Nephron progenitor cell (in vitro differentiated cells): ENCODE measurements at places on chromosomes 12 and 14.
A peak's percentile ranks its signal among the peaks of the same experiment; 100 is the strongest.

- H3K4me1 ChIP-seq, result peaks cover 33% of the 10 kb centered on the region
- H3K4me3 ChIP-seq, result peak overlapping the region; percentile 90
- H3K36me3 ChIP-seq, result peaks cover 30% of the 10 kb centered on the region
- H3K27ac ChIP-seq, result peak overlapping the region; percentile 68
These were observed 982 bp downstream of the BCL7A start for GRCh38 chr12:122022393-122023338.

DNA sequence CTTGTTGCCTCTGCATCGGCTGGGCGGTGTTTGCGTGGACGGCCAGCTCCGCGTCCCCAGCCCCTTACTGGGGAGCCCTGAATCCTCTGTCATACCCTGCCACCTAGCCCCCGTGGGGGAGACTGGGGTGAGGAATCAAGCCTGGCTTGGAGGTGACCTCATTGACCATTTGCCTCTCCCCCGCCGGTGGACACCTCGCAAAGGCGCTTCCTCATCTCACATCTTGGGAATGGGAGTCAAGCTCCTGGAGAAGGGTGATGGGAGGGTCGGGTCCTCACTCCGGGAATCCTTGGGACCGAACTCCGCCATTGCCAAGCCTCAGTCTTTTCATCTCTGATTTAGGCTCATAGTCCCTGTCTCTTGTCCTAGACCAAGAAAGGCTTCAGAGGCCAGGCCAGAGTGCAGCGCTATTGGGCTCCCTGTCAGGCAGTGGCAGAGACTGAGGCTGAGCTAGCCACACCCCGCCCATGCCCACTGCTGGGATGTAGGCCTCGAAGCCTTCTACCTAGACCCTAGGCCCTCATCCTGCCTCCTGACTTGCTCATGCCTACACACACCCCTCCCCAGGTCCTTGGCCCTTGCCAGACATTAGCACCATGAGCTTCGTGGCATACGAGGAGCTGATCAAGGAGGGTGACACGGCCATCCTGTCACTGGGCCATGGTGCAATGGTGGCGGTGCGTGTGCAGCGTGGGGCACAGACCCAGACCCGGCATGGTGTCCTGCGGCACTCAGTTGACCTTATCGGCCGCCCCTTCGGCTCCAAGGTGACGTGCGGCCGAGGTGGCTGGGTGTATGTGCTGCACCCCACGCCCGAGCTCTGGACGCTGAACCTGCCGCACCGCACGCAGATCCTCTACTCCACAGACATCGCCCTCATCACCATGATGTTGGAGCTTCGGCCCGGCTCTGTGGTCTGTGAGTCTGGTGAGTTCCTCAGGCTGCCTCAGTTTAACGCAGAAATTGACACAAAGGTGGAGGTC, 678 bp downstream of the TRMT61A start:
- no peak for DNase-seq
- no peaks in the 10 kb centered on the region for H3K27me3 ChIP-seq
- peaks cover 55% of the 10 kb centered on the region for H3K4me1 ChIP-seq
- H3K27ac ChIP-seq, result peak overlapping the region; percentile 59

DNA sequence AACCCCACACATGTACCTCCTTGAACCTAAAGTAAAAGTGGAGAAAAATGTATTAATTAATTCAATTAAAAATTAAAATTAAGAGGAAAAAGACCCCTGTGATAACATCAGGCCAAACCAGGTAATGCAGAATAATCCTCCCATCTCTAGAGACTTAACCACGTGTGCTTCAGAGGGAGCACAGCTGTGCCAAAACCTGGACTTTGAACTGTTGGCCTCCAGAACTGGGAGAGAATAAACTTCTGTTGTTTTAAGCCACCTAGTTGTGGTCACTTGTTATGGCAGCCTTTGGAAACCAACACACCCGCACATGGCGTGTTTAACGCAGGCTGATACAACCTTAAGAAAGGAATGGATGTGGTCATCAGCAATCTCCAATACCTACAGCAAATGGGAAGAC, 23.8 kb downstream of the OAS2 start:
- H3K27ac ChIP-seq, result no peak overlapping the region
- no peak overlapping the region for H3K4me3 ChIP-seq
- no peak for DNase-seq
- peaks cover 43% of the 10 kb centered on the region for H3K27me3 ChIP-seq
- no peaks in the 10 kb centered on the region for H3K4me1 ChIP-seq

DNA sequence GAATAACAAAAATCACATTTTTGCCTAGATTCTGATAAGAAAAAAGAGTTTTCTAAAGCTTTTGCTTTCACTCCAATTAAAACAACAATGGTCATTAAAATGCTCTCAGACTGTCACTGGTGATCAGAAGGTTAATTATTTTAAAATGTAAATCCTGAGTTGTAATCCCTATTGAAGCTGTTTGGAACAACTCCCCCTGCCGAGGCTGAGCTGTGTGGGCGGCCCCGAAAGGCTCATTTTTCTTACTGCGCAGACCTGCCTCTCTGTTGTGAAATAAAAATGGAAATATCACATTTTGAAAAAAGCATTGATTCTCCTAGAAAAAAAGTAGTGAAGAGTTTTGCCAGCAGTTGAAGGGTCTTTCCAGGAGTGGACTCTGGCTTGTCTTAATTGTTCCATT, 174.8 kb upstream of the CDKN3 start:
- no peak for DNase-seq
- peaks cover 92% of the 10 kb centered on the region for H3K4me1 ChIP-seq
- H3K36me3 ChIP-seq, result peaks cover under 1% of the 10 kb centered on the region
- peak overlapping the region; percentile 82 for H3K4me3 ChIP-seq

GRCh38 chr14:106459971-106460730, 933.8 kb downstream of the TMEM121 start:
- no peaks in the 10 kb centered on the region for H3K4me1 ChIP-seq
- H3K36me3 ChIP-seq, result no peaks in the 10 kb centered on the region
- H3K27me3 ChIP-seq, result no peaks in the 10 kb centered on the region
- no peak overlapping the region for H3K27ac ChIP-seq

GRCh38 chr12:91382081-91382543, 199.5 kb upstream of the DCN start:
- no peaks in the 10 kb centered on the region for H3K36me3 ChIP-seq
- peak; percentile 91 for DNase-seq
- peak overlapping the region; percentile 96 for H3K4me3 ChIP-seq
- peak overlapping the region; percentile 99 for H3K27ac ChIP-seq

DNA sequence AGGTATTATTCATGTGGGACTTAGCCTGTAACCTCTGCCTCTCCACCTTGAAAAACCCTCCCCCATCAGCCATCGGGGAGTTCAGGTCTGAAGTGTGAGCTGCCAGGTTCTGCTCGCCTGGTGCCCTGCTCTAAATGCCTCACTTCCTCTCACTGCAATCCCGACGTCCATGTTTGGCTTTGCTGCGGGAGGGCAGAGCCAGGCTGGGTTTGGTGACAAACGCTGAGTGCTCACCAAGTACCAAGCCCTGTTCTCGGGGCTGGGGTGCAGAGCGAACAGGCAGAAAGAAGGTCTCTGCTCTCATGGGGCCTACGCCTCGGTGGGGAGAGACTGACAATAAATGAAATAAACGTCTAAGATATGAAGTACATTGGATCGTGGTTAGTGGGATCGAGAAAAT, 2.1 kb upstream of the ADGRD1 start:
- no peak for DNase-seq
- peak overlapping the region; percentile 46 for H3K4me3 ChIP-seq
- no peaks in the 10 kb centered on the region for H3K27me3 ChIP-seq
- peaks cover 63% of the 10 kb centered on the region for H3K4me1 ChIP-seq
- H3K36me3 ChIP-seq, result no peaks in the 10 kb centered on the region

GRCh38 chr12:46214668-46215436, 54.0 kb downstream of the SLC38A1 start:
- DNase-seq, result no peak
- no peak overlapping the region for H3K27ac ChIP-seq
- H3K36me3 ChIP-seq, result peaks cover 75% of the 10 kb centered on the region
- H3K27me3 ChIP-seq, result no peaks in the 10 kb centered on the region
- H3K4me1 ChIP-seq, result peaks cover 4% of the 10 kb centered on the region

DNA sequence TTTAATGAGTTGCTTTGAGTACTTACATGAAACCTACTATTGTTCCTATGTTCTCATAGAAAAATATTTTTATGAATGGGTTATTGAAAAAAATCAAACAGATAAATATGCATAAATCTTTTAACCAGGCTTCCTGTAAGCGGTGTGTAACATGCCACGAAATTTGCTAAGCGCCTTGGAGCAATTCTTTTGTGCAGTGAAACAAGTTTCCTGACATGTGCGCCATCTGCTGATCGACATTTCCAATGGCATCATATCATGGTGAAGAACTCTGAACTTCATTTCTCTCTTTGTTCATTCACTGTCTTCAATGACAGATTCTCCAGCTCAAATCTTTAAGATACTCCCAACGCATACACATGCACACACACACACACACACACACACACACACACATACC, 145.6 kb upstream of the NAV3 start:
- H3K4me3 ChIP-seq, result no peak overlapping the region
- no peaks in the 10 kb centered on the region for H3K36me3 ChIP-seq
- peaks cover 3% of the 10 kb centered on the region for H3K27me3 ChIP-seq
- peak; percentile 61 for DNase-seq

GRCh38 chr14:100035700-100036099, 29.5 kb upstream of the EVL start:
- no peaks in the 10 kb centered on the region for H3K27me3 ChIP-seq
- peaks cover 11% of the 10 kb centered on the region for H3K36me3 ChIP-seq
- H3K4me1 ChIP-seq, result peaks cover 55% of the 10 kb centered on the region
- DNase-seq, result no peak

GRCh38 chr14:50823051-50823761, 7.8 kb downstream of the NIN start:
- peaks cover 34% of the 10 kb centered on the region for H3K36me3 ChIP-seq
- peak overlapping the region; percentile 31 for H3K4me3 ChIP-seq
- H3K27me3 ChIP-seq, result peaks cover 3% of the 10 kb centered on the region

DNA sequence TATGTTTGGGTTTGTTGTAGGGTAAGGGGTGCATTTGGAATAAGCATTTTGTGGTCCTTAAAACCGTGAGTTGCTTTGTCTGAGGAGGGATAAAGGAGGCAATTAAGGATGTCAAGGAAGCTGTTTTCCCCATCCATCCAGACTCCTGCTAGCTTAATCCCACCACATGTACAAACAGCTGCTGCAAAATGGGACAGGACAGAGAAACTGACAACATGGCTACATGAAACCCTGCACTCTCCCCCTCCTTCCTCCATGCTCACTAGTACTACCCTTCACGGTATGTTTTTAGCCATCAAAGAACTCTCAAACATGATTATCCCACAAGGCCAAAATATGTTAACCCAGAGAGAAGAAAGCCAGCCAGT, 20.6 kb downstream of the ST8SIA1 start:
- no peak overlapping the region for H3K27ac ChIP-seq
- H3K27me3 ChIP-seq, result no peaks in the 10 kb centered on the region
- H3K4me3 ChIP-seq, result no peak overlapping the region
- no peaks in the 10 kb centered on the region for H3K4me1 ChIP-seq

DNA sequence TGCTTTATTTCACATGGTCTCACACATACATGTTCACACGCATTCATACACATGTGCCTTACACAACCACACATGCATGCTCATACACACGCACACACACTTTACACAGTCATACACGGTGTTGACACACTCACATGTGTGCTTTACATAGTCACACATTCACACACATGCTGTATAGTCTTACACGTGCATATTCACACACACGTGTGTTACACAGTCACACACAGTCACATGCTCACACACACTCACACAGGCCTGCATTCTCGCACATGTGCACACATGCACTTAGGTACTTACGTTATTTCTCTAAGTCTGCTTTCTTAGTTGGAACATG, 18.0 kb upstream of the PLEKHG3 start:
- H3K27me3 ChIP-seq, result peaks cover 13% of the 10 kb centered on the region
- H3K36me3 ChIP-seq, result no peaks in the 10 kb centered on the region
- no peak for DNase-seq
- H3K27ac ChIP-seq, result peak overlapping the region; percentile 92
- H3K4me1 ChIP-seq, result peaks cover 51% of the 10 kb centered on the region

DNA sequence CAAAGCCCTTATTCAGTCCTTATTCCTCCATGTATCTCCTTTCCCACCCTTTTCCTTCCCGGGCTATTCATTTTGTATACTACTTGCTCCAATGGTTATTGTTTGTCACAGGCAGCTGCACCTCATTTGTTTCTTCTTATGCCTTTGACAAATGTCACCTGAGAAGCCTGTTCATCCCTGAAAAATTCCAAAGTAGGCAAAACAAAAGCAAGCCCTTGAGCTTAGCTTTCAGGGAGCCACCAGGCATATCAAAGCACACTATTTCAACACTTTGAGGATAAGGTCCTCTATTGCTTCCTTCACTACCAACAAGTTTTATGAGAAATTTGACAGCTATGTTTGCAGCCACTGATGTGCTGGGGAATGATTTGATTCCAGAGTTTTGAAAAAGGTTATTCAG, 738.7 kb upstream of the LMO3 start:
- peak overlapping the region; percentile 9 for H3K27ac ChIP-seq
- H3K27me3 ChIP-seq, result no peaks in the 10 kb centered on the region
- no peak overlapping the region for H3K4me3 ChIP-seq
- H3K4me1 ChIP-seq, result peaks cover 6% of the 10 kb centered on the region
- H3K36me3 ChIP-seq, result no peaks in the 10 kb centered on the region
- DNase-seq, result no peak
